Tibial nerve (tissue), 4 donors: ENCODE measurements at places on chromosomes 7 and 10.

GRCh38 chr7:94556028-94556427 is 46.4 kb downstream of the CASD1 start:
- DNase-seq, result no peak
- H3K4me3 ChIP-seq, result no peak overlapping the region
- H3K4me1 ChIP-seq, result no peaks in the 10 kb centered on the region
- H3K27me3 ChIP-seq, result no peaks in the 10 kb centered on the region
- H3K27ac ChIP-seq, result no peak overlapping the region

DNA sequence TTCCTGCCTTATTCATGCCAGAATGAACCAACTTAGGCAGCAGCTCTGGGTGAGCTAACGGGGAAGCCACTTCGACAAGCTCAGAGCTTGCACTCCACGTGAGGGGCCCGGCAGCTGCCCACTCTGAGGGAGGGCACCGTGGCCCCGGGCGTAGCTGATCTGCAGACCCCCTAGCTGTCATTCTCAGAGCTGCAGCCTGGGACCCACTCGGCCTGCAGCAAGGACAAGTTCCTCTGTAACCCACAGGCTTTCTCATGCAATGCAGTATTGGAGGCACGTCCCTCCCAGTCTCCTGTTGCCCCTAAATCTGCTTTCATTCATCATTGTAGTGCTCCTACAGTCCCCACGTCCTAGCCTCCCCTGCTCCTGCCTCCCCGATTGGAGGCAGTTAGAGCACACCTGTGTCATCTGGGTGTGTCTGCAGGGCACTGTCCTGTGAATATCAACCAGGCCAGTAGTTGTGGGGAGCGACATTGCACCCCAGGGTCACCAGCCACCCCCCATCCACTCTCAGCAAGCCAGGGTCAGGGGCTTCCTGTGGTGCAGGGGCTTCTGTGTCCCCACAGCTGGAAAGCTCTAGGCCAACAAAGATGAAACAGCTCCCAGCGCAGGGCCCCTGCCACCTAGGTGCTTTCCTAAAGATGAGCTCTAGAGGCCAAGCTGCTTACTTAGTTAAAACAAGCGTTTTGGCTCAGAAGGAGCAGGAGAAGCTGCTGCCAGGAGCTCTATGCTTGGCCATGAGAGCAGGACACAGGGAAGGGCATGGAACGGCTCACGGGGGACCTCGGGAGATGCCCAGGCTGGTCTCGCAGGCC is 333.6 kb downstream of the ADARB2 start:
- H3K4me3 ChIP-seq, result no peak overlapping the region
- H3K36me3 ChIP-seq, result no peaks in the 10 kb centered on the region
- no peak for DNase-seq
- no peaks in the 10 kb centered on the region for H3K27me3 ChIP-seq
- H3K27ac ChIP-seq, result no peak overlapping the region

- H3K27ac ChIP-seq, result no peak overlapping the region
- no peak overlapping the region for H3K4me3 ChIP-seq
- H3K36me3 ChIP-seq, result no peaks in the 10 kb centered on the region
- H3K27me3 ChIP-seq, result no peaks in the 10 kb centered on the region
- DNase-seq, result no peak
Observed at GRCh38 chr10:47107007-47107747, 192.8 kb upstream of the GDF10 start.

- no peaks in the 10 kb centered on the region for H3K27me3 ChIP-seq
- H3K4me1 ChIP-seq, result peaks cover 10% of the 10 kb centered on the region
- H3K4me3 ChIP-seq, result no peak overlapping the region
- no peaks in the 10 kb centered on the region for H3K36me3 ChIP-seq
Observed at GRCh38 chr7:66847879-66848790, 72.9 kb upstream of the TMEM248 start.

GRCh38 chr7:131765575-131765974 is 209.1 kb upstream of the PODXL start:
- no peak for DNase-seq
- no peaks in the 10 kb centered on the region for H3K27me3 ChIP-seq
- no peak overlapping the region for H3K27ac ChIP-seq

- no peak overlapping the region for H3K27ac ChIP-seq
- H3K4me1 ChIP-seq, result no peaks in the 10 kb centered on the region
- DNase-seq, result no peak
- H3K36me3 ChIP-seq, result no peaks in the 10 kb centered on the region
- H3K27me3 ChIP-seq, result no peaks in the 10 kb centered on the region
Observed at GRCh38 chr7:11232462-11232861, 258.8 kb downstream of the PHF14 start.

DNA sequence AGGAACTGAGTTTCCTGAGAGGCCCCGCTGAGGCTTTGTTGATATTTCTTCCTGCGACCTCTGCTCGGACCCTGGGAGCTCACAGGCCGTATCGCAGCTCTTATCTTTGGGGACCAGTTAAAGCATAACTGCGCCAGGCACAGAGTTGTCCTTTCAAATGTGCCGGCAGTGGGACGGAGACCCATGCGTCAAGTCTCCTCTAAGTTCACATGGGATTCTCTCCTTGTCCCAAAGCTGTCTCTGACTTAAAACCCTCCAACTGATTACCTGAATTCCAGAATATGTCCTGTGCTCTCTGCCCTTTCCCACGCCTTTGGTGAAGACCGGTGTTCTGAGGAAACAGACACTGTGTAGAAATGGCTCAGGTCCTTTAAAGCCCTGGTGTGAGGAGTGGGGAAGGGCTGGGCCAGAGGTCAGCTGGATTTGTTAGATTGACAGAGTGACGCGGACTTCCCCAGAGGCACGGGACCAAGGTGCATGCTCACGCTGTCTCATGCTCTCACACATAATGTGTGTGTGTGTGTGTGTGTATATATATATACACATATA is 169.8 kb downstream of the EGFR start:
- no peaks in the 10 kb centered on the region for H3K36me3 ChIP-seq
- H3K27ac ChIP-seq, result peak overlapping the region; percentile 74
- no peaks in the 10 kb centered on the region for H3K27me3 ChIP-seq

DNA sequence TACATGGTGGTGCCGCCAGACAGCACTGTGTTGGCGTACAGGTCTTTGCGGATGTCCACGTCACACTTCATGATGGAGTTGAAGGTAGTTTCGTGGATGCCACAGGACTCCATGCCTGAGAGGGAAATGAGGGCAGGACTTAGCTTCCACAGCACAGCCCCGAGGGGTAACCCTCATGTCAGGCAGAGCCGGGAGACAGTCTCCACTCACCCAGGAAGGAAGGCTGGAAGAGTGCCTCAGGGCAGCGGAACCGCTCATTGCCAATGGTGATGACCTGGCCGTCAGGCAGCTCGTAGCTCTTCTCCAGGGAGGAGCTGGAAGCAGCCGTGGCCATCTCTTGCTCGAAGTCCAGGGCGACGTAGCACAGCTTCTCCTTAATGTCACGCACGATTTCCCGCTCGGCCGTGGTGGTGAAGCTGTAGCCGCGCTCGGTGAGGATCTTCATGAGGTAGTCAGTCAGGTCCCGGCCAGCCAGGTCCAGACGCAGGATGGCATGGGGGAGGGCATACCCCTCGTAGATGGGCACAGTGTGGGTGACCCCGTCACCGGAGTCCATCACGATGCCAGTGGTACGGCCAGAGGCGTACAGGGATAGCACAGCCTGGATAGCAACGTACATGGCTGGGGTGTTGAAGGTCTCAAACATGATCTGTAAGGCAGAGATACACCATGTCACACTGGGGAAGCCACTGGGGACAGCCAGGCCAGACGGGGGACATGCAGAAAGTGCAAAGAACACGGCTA is 104.6 kb upstream of the TNRC18 start:
- peak overlapping the region; percentile 83 for H3K4me3 ChIP-seq
- H3K4me1 ChIP-seq, result peaks cover 36% of the 10 kb centered on the region
- DNase-seq, result peak; percentile 35
- no peaks in the 10 kb centered on the region for H3K27me3 ChIP-seq
- H3K27ac ChIP-seq, result peak overlapping the region; percentile 100

DNA sequence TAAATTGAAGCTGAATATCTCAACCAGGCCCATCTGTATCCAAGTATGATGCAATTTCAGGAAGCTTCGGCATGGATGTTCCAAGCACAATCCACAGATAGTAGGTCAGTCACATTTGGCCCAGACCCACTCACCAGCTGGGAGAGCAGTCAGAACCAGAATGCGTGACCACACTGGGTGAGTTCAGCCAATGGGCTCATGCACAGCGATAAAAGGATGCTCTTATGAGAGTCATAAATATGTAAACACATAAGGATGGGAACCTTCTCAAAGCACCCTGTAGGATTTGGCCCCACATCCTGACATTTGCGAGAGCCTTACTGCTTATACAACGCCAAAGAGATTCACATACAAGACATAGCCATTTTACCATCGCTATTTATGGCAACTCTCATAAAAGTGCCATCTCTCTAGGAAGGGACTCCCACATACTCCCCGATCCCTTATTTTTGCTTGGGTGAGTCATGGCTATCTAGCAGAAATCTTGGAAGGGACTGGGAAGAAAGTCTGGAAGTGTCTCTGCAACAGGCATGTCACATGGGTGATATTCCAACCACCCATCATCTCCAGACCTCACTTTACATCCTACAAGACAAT is 3.0 kb downstream of the AFAP1L2 start:
- no peaks in the 10 kb centered on the region for H3K27me3 ChIP-seq
- H3K27ac ChIP-seq, result peak overlapping the region; percentile 93
- no peaks in the 10 kb centered on the region for H3K36me3 ChIP-seq
- peak; percentile 80 for DNase-seq
- H3K4me1 ChIP-seq, result peaks cover 38% of the 10 kb centered on the region
- peak overlapping the region; percentile 85 for H3K4me3 ChIP-seq

DNA sequence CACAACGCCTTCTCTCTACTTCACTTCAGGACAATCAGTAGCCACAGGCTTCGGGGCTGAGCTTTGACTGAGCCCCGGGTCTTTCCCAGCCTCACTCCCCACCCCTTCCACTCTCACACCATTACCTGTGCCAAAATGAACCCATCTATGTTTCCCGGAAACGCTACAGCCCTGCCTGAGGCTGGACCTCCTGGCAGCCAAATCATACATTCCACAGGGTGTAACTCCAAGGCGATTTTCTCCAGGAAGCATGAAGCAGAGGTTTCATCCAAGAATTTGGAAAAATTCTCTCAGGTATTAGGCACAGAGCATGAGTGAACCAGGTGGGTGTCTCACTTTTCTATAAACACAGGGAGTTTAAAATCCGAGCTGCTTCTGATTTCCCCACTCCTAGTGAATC is 286.3 kb downstream of the TNS3 start:
- peak overlapping the region; percentile 61 for H3K27ac ChIP-seq
- DNase-seq, result no peak
- no peaks in the 10 kb centered on the region for H3K27me3 ChIP-seq

GRCh38 chr10:85224366-85224940 is 896.1 kb downstream of the CCSER2 start:
- no peak overlapping the region for H3K4me3 ChIP-seq
- no peak overlapping the region for H3K27ac ChIP-seq
- H3K27me3 ChIP-seq, result no peaks in the 10 kb centered on the region
- no peaks in the 10 kb centered on the region for H3K4me1 ChIP-seq
- no peaks in the 10 kb centered on the region for H3K36me3 ChIP-seq
- no peak for DNase-seq

- H3K36me3 ChIP-seq, result no peaks in the 10 kb centered on the region
- no peaks in the 10 kb centered on the region for H3K4me1 ChIP-seq
- no peak for DNase-seq
- no peak overlapping the region for H3K4me3 ChIP-seq
- no peaks in the 10 kb centered on the region for H3K27me3 ChIP-seq
Observed at GRCh38 chr7:13882051-13882450, 107.4 kb downstream of the ETV1 start.

DNA sequence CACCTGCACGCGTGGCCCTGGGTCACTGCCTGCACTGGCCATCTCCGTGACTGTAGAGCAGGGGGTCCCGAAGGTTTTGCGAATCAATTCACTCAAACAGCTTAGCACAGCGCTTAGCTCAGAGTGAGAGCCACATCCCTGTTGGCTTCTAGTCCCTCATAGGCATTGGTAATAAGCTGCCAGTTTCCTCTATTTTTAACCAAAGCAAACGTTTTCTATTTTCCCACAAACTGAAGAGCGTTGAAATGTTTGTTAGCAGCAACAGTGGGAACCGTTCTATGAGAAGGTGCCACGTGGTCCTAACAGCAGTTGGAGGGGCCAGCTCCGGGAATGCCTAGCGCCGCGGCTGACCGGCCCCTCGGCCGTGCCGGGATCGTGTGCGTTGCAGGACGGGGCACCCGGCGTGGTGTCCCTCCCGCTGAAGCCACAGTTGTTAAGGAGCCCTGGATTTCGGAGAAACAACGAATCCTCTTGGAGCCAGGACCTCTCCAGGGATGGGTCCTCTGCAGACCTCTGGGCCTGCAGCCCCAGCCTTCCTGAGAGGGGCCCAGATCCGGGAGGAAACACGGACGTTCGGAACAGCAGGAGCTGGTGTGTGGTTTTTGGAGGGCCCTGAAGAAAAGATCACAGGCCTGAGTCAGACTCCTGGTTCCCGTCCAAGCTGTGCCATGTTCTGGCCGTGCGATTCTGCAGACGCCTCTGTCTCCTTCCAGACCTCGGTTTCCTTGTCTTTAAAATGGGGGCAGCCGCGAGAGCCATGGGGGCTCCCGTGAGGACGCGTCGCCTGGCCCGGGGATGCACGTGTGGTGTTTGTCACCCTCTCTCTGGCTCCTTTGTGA is 40.3 kb downstream of the FAM20C start:
- H3K27me3 ChIP-seq, result no peaks in the 10 kb centered on the region
- no peaks in the 10 kb centered on the region for H3K36me3 ChIP-seq
- DNase-seq, result no peak
- H3K27ac ChIP-seq, result peak overlapping the region; percentile 72
